ENCODE measurements at places on chromosomes 5 and 9.

- no peaks in the 10 kb centered on the region for H3K36me3 ChIP-seq
- H3K4me1 ChIP-seq = no peaks in the 10 kb centered on the region
- no peak overlapping the region for H3K4me3 ChIP-seq
- H3K27ac ChIP-seq = no peak overlapping the region
- H3K27me3 ChIP-seq = no peaks in the 10 kb centered on the region
These were observed 220.4 kb upstream of the NREP start for GRCh38 chr5:111977436-111977829.

DNA sequence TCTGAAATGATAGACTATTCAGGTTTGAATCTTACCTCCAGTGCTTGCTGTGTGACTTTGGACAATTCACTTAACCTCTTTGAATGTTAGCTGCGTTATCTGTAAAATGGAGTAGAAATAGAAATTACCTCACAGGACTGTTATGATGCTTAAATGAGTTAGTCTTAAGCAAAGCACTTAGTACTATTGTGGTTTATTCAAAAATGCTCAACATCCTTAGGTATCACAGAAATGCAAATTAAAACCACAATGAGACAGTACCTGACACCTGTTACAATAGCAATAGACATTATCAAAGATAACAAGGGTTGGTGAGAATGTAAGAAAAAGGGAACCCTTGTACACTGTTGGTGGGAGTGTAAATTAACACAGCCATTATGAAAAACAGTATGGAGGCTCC, 77.6 kb upstream of the FREM1 start:
- peaks cover 10% of the 10 kb centered on the region for H3K4me1 ChIP-seq
- no peaks in the 10 kb centered on the region for H3K36me3 ChIP-seq
- ATAC-seq = no peak
- peaks cover 16% of the 10 kb centered on the region for H3K27me3 ChIP-seq
- no peak overlapping the region for H3K4me3 ChIP-seq
- H3K27ac ChIP-seq = no peak overlapping the region

DNA sequence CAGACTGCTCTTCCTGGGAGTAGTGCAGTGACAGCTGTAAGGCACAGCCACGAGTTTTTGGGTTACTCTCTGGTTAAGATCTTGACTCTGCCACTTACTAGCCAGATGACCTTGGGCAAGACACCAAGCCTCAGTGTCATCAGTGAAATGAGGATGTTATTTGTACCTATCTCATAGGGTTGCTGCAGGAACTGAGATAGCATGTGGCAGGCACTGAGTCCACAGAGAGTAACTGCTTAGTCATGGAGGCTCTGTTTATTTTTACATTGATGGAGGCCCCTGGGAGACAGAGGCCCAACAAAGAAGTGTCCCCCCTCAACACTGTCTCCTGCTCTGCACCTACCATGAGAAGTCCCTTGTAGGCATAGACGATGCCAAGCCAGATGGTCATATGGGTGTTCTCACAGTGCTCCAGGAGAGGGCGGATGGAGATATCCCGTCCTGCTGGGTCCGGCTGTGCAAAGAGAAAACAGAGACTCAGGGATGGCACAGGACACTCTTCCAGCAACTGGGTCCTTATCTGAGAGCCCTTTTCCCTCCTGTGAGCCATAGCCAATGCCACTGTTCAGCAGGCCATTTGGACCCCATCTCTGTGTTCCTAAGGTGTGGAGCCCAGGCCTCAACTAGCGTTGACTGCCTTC, 55.4 kb upstream of the TBC1D2 start:
- no peaks in the 10 kb centered on the region for H3K36me3 ChIP-seq

- peaks cover 30% of the 10 kb centered on the region for H3K27me3 ChIP-seq
- no peak overlapping the region for H3K4me3 ChIP-seq
These were observed 56.1 kb downstream of the FGF18 start for GRCh38 chr5:171475596-171475995.

DNA sequence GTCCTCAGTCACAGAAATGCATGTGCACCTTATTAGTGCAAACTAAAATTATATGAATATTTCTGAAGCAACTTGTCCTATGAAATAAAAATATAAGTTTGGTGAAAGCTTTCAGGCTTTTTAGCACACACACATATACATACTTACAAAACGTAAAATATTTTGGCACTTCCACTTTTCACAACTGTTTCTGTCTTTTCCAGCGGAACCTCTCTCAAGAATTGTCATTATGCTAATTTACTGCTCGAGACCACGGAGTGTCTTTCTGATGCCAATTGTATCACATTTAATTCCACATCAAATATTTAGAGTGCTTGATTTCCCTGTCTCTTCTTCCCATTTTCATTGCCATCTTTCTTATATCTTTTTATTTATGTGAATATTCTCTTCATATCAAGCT, 100.4 kb downstream of the MEF2C start:
- no peak for ATAC-seq
- H3K36me3 ChIP-seq = peaks cover 49% of the 10 kb centered on the region
- peaks cover 76% of the 10 kb centered on the region for H3K4me1 ChIP-seq
- H3K27me3 ChIP-seq = no peaks in the 10 kb centered on the region
- no peak overlapping the region for H3K4me3 ChIP-seq

- no peak overlapping the region for H3K27ac ChIP-seq
- no peaks in the 10 kb centered on the region for H3K36me3 ChIP-seq
- no peaks in the 10 kb centered on the region for H3K27me3 ChIP-seq
- peaks cover 16% of the 10 kb centered on the region for H3K4me1 ChIP-seq
These were observed 85.0 kb upstream of the RASA1 start for GRCh38 chr5:87182649-87183048.

GRCh38 chr9:101675341-101675740, 63.1 kb downstream of the GRIN3A start:
- ATAC-seq = no peak
- no peaks in the 10 kb centered on the region for H3K36me3 ChIP-seq
- no peak overlapping the region for H3K27ac ChIP-seq
- H3K4me3 ChIP-seq = no peak overlapping the region
- H3K4me1 ChIP-seq = no peaks in the 10 kb centered on the region

DNA sequence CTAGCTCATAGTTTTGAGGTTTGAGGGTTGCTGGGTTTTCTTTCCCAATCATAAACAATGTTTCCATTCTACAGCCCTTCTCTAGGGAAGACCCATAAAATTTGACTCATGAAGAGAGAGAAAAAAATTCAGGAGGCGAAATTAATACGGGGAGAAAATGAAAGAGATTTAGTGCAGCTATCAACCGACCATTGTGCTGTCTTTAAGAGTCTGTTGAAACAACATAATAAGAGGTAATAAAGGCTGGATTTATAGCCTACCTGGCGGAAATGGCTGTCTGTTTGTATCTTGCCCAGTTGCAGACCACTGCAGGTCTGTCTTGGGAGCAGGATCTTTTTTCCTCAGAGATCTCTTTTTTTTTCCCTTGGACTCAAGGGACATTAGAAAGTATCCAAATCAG, 66.9 kb downstream of the TLR4 start:
- no peaks in the 10 kb centered on the region for H3K4me1 ChIP-seq
- H3K36me3 ChIP-seq = peaks cover 7% of the 10 kb centered on the region
- H3K4me3 ChIP-seq = no peak overlapping the region

GRCh38 chr9:108673386-108673785, 182.4 kb downstream of the ACTL7B start:
- no peaks in the 10 kb centered on the region for H3K27me3 ChIP-seq
- no peak for ATAC-seq
- H3K27ac ChIP-seq = no peak overlapping the region
- no peaks in the 10 kb centered on the region for H3K36me3 ChIP-seq
- H3K4me1 ChIP-seq = no peaks in the 10 kb centered on the region
